ENCODE measurements at places on chromosomes 2 and 18.

- DNase-seq = no peak
These were observed 63.9 kb downstream of the KLHL29 start for GRCh38 chr2:23448906-23449305.

DNA sequence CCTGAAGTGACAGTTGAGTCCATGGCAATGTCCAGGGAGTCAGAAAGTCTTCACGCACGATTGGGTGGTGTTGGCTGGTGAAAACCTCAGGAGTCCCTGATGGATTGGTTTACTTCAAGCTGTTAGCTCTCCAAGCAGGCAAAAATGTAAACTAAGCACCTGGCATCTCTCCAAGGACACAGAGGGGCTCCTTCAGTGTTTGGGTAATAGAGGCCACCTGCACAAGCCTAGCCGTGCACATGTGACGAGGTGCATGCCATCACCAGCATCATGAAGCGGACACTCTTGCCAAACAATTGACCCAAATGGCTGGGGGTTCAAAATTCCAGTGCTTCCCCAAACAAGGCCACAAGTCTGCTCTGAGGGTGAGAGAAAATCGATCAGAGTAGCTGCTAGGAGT is 104.7 kb upstream of the CD302 start:
- DNase-seq = no peak

- DNase-seq = no peak
These were observed 2.5 kb downstream of the PSTPIP2 start for GRCh38 chr18:46069524-46069923.

- no peak for DNase-seq
These were observed 164.2 kb upstream of the CAPN13 start for GRCh38 chr2:30971231-30972025.

GRCh38 chr2:25506226-25506625 is 164.5 kb upstream of the DNMT3A start:
- DNase-seq = no peak

- DNase-seq = no peak
These were observed 103.3 kb downstream of the EXOC6B start for GRCh38 chr2:72722492-72723070.

DNA sequence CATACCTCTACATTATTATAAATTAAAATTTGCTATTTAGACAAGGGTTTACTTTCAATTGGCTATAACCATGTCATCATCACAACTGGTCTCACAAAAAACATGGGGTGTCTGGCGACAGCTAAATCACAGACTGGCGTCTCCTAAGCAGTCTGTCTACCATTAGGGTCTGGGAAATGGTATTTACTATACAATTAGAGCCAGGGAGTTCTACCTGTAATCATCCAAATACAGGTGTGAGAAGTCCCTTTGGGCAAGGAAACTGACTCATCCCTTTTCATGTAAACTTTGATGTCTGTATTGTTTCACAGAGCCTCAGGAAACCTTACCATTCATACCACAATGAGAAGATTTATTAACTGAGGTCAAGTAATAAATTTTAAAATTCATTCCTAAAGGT is 126.7 kb downstream of the OLA1 start:
- DNase-seq = no peak

- no peak for DNase-seq
These were observed 12.0 kb upstream of the GYPC start for GRCh38 chr2:126643972-126644371.

GRCh38 chr2:239349453-239350135 is 51.2 kb downstream of the HDAC4 start:
- DNase-seq = no peak

DNA sequence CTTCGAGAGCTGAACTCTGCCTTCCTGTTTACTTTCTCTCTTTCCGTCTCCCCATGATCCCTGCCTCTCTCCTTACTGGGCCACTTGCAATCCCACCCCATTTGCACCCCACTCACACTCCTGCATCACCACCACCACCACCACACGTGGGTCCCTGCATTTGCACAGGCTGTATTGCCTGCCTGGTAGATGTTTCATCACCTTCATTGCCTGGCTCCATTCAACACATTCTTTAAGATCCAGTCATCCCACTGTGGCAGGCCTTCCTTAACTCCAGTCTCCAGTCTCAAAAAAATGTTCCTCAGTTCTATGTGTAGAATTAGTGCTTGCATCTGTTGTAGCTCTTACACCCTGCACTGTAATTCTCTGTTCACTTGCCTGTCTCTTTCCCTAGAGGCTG is 13.9 kb downstream of the NOSTRIN start:
- no peak for DNase-seq

DNA sequence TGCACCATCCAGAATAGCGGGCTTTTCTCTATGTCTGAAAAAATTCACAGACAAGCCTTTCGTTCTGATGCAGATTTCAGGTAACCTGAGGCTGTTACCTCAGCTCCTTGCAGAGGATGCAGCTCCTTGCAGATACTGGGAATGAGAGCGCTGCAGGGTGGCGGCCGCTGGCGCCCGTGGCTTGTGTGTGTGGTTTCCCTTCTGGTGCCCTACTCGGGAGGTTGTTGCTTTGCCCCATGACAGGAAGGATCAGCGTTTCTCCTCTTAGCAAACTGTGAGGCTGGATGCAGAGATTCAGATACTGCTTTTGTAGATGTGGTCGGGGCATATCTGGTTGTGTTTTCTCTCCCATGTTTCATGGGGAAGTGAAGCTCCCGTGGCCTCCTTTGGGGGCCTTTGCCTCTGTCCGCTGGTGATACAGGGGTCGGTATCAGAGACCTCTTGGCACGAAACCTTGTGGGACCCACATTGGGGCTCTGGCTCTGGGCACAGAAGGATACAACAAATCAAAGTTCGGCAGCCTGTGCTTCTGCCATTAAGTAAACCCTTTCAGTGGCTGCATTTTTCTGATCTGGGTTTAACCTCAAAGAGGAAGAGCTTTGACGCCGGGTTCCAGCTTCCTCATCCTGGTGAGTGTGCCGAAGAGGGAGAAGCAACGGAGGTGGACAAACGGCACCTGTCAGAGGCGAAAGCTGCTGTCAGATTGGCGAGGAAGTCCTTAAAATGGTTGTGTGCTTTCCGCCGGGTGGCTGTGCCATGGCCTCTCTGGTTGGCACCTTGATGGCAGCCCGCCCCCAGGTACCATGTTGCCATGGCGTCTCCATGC is 127.8 kb downstream of the MBP start:
- no peak for DNase-seq

DNA sequence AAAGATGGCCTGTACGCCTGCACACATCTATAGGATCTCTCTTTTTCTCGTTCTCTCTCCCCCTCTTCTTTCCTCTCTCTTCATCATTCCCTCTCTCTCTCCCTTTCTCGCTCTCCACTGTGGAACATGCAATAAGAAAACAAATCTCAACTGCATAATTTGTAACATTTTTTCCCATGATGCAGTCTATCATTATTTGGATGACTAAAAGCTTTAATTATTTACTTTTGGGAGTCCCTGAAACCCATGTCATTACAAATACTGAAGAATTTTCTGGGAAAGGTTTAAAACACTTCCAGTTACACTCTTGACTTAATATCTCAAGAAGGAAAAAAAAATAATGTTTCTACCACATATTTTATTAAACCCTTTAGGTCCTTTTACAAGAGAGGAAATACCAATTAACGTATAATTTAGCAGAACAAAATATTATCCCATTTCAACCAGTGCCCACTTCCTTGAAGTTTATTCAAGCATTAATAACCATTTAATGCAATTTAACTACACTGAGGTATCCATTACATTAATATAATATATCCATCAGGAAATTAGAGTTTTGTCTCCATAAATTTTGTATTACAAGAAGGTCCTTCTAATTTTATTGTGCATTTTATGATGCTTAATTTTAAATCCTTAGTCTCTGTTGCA is 1615.2 kb upstream of the ACVR2A start:
- DNase-seq = no peak

- no peak for DNase-seq
These were observed 6.1 kb downstream of the ONECUT2 start for GRCh38 chr18:57441071-57441794.

- no peak for DNase-seq
These were observed 199.1 kb upstream of the CELF4 start for GRCh38 chr18:37764541-37765288.
